ENCODE measurements at places on chromosomes 7 and 10.

DNA sequence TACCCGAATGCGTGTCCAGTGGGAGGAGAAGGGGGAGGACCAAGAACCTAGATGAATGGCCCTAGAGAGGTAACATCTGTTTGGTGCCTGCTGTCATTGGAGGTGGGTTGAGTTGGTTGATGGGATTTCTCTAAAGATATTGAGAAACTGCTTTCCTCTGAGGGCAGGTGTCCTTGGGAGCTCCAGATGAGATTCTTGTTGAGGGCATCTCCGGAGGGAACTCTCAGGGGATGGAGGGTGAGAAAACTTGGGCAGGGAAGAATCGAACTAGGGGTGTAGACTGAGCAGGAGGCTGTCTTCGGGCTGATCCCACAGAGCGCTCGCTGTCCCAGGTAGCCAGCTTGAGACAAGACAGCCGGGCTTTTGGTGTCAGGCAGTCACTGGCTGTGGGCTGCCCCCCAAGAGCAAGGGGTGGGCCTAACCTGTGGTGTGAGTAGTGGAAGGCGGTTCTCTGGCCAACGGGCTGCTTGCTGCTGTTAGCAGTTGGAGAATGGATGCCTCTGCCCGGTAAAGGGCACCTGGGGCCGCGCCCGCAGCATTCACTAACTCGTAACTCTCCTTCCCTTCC lies 3.7 kb downstream of the IRF5 start:
- DNase-seq: no peak

DNA sequence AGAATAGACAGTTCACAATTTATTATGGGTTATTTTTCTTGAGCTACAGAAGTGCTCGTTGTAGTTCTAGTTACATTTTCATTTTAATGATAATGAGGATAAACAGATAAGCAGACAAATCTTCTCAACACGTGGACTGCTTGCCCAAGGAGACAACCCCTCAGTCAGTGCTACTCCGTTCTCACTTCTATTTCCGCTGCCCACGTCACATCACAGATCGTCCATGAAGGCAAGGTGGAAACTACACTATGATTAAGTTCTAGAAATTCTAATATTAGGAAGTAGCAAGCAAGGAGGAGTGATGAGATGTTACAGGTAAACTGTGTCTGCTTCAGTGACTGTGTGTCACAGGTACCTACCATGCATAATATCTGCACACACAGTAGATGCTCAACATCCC lies 210.5 kb downstream of the CHCHD3 start:
- no peak for DNase-seq

DNA sequence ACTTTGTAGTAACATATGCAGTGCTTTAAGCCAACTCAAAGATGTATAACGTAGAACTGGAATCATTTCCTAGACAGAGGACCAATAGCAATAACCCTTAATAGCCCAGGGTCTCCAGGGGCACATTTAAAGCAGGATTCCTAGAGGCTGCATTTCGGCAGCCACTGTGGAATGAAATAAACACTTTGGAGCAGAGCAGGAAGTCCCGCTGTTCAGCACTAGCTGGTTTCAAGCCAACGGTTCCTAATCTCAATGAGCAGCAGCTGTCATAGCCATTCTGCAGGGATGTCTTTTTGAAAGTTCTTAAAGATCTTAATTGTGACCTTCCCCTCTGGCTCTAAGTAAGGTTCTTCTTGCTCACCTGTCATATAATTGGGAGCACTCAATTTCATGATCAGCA lies 18.4 kb upstream of the MACROH2A2 start:
- no peak for DNase-seq

- no peak for DNase-seq
Observed at GRCh38 chr10:118471863-118472262, 123.6 kb downstream of the PRLHR start.

- no peak for DNase-seq
Observed at GRCh38 chr10:91144961-91145360, 75.5 kb upstream of the PCGF5 start.

GRCh38 chr7:22932896-22933295 lies 81.0 kb downstream of the HYCC1 start:
- DNase-seq: no peak

- no peak for DNase-seq
Observed at GRCh38 chr10:71796749-71797405, 23.6 kb upstream of the VSIR start.

GRCh38 chr10:79266084-79266483 lies 81.2 kb upstream of the PPIF start:
- no peak for DNase-seq

GRCh38 chr7:156640949-156641485 lies 443 bp downstream of the RNF32 start:
- peak; percentile 43 for DNase-seq

GRCh38 chr10:6108631-6109443 lies 20.0 kb downstream of the RBM17 start:
- peak; percentile 18 for DNase-seq
